Type B pancreatic cell (in vitro differentiated cells): ENCODE measurements at places on chromosomes 3 and 15.

GRCh38 chr15:29057856-29058255 lies 172.1 kb downstream of the APBA2 start:
- no peak for DNase-seq

GRCh38 chr3:43418601-43419272 lies 132.4 kb downstream of the SNRK start:
- no peak for DNase-seq

GRCh38 chr3:41477399-41478014 lies 278.2 kb downstream of the CTNNB1 start:
- no peak for DNase-seq

GRCh38 chr3:135756106-135756668 lies 209.3 kb upstream of the PPP2R3A start:
- no peak for DNase-seq

DNA sequence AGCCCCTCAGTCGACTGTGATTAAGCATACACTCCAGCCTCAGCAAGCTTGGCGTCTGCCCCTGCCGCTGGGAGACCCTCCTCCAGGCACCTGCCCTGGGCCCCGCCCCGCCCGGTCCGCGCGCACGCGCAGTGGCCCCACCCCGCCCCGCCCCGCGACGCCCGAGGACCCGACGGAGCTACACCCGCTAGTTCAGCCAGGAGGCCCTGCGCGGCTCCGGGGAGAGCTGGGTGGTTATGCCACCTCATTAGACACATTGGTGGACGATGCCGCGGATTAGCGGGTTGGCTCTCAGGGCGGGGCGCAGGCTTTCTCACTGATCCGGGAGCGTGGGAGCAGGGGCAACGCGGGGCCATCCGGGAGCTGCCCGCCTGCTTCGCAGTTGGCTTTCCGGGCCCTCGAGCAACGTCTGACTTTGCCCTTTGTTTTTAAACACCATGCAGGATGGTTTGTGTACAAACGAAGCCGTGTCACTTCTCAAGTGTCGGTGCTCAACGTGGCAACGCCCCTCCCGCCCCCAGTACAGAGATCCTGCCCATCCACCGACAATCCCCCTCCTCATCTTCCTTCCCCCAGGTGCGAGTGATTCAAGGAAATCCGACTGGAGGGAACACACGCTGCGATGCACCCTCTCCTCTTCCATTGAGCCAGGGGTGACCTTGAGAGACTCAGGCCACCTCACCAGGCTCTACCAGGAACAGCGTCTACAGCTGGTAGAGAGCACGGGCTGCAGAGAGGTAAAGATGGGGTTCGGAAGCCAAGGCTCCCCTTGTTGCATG lies 109.3 kb downstream of the SHQ1 start:
- no peak for DNase-seq

GRCh38 chr3:16255726-16256125 lies 9.0 kb downstream of the DPH3 start:
- DNase-seq = no peak

GRCh38 chr3:152252755-152253154 lies 16.0 kb upstream of the MBNL1 start:
- DNase-seq = no peak

DNA sequence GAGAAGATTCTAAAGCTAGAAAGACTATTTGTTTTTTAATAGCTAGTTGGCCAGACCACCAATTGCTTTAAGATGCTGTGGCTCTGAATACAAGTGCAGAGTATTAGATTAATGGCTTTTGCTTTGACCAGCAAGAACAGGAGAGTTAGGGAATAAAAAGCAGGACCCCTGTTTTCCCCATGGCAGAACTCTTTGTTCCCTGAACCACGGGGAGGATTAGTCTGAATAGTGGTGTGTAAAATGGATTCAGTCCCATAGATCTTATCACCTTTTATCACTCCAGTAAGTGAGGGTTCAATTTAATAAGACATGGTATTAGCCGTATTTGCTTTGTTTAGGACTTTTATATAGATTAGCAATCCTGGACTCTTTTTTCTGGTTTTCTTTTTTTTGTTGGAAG lies 562.6 kb upstream of the DPPA4 start:
- no peak for DNase-seq

DNA sequence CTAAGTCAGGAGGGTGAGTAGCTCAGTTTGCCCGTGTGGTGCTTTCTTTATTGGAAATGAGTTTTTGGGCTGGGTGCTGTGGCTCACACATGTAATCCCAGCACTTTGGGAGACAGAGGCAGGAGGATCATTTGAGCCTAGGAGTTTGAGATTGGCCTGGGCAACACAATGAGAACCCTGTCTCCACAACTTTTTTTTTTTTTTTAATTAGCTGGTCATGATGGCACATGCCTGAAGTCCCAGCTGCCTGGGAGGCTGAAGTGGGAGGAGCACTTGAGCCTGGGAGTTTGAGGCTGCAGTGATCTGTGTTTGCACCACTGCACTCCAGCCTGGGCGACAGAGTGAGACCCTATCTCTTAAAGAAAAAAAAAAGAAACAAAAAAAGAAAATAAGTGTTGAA lies 174.9 kb downstream of the NSMCE3 start:
- DNase-seq = no peak

DNA sequence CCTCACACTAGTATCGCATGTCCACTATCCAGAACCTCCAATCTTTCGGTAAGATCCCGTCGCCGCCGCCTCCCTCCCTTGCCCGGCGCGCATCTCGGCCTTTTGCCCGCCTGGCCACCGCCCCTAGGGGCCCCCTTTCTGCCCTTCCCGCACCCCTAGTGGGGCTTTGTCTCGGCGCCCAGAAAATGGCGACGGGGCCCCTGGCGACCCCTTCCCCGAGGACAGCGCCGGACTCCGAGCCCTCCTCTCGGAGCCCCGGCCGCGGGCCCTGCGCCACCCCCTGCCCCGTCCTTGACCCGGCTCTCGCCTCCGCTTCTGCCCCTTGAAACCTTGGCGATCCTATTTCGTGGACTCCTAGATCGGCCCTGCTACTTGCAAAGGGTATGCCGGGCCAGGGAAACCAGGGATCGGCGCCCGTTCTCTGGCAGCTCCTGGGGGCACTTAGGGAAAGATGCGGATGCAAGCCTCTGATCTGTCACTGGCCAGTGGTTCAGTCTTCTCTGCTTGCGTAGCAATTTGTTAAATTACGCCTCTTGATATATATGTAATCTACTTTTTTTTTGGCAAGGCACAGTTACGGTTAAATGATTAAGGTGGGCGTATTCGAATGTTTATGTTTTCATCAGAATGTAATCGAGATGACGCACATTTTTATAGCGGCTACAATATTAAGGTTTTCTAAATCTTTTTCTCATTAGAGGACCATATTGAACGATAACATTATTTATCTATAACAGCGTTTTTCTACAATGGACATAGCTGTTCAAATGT lies 603 bp downstream of the EIF1B start:
- peak; percentile 78 for DNase-seq

GRCh38 chr3:193241716-193242115 lies 694 bp downstream of the PLAAT1 start:
- no peak for DNase-seq

DNA sequence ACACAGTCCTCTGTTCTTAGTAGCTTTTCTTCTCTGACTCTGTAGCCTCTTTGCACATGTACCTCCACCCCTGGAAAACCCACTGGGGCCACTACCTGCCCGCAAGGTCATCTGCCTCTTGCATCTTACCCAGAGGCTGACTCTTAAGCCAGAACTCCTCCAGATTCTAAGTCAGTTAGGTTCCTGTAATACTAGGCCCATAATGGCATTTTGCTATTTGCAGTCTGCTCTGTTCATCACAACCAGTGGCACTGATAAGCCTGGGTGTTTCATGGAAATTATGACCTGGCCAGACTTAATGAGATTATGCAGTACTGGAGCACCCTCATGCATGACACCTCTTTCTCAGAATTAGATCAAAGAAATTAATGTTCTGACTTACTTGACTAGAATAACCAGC lies 31.7 kb upstream of the ATG7 start:
- no peak for DNase-seq

GRCh38 chr3:165753560-165753959 lies 83.7 kb downstream of the BCHE start:
- DNase-seq = no peak

DNA sequence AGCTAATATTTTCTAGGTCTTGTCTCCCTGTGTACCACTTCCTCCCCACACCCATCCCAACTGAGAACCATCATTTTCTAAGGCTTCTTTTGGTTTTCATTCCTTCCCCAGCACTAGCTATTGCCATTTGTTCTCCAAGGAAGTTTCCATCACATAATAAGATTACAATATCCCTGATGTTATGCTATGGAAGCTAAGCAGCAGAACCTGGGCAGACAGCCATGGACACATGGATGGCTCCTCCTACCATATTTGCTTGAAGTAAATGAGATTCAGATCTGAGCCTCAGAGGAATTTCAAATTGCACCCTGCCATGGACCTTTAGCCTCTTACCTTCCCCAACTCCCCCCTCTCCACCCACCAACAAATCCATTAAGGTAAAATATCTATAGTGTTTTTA lies 31.5 kb downstream of the GASK1A start:
- no peak for DNase-seq

DNA sequence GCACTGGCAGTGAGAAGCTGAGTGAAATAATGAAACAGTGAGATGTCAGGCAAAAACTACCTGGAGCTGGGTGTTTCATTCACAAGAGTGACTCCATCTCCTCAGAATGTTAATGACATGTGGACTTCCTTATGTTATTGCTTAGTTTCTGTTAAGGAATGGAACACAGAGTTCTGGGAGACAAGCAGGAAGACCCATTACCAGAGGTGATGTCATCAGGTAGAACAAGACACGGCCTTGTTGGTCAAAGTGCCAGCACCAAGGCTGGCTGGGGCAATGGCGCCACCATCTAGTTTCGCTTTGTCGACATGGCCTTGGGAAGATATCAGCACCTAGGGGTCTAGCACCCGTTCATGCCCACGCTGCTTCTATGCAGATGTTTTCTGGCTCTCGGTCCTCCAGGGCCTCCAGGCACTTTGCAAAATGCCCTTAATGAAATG lies 252.2 kb downstream of the FAM43A start:
- DNase-seq = no peak

- no peak for DNase-seq
Measured at GRCh38 chr3:117540597-117540996, 831.0 kb downstream of the TUSC7 start.

DNA sequence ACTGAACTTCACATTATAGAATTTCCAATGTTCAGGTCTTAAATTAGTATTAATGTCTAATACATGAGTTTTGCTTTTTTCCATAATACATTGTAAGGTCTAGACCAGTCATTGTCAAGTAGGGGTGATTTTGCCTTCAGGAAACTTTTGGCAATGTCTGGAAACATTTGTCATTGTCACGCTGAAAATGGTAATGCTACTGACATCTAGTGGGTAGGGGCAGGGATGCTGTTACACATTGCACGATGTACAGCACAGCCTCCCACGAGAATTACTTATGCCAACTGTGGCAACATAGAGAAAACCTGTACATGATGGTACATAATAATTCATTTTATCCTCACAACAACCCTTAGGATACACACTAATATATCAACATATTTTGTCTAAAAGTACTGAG lies 384.1 kb downstream of the CADM2 start:
- DNase-seq = no peak

GRCh38 chr3:52331091-52331490 lies 15.0 kb downstream of the DNAH1 start:
- no peak for DNase-seq

GRCh38 chr3:106068795-106069194 lies 200.0 kb upstream of the CBLB start:
- no peak for DNase-seq

- DNase-seq = no peak
Measured at GRCh38 chr3:153967260-153967659, 153.9 kb upstream of the ARHGEF26 start.

- DNase-seq = no peak
Measured at GRCh38 chr3:191100516-191100915, 98.5 kb upstream of the OSTN start.

GRCh38 chr3:39287216-39288164 lies 7.7 kb upstream of the CX3CR1 start:
- no peak for DNase-seq

DNA sequence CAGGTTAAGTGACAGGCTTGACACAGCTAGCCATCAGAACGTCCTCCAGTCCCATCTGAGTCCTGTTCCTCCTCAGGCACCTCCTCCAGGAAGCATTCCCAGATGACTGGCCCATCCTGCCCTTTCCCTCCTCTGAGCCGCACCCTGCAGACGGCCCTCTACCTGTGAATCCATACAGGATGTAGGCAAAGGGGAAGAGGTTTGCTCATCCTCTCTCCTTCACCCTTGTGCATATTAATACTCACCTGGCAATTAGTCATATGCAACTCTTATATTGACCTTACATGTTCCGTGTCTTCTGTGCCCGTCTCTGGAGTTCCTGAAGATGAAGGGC lies 61.9 kb downstream of the SMAD3 start:
- no peak for DNase-seq

DNA sequence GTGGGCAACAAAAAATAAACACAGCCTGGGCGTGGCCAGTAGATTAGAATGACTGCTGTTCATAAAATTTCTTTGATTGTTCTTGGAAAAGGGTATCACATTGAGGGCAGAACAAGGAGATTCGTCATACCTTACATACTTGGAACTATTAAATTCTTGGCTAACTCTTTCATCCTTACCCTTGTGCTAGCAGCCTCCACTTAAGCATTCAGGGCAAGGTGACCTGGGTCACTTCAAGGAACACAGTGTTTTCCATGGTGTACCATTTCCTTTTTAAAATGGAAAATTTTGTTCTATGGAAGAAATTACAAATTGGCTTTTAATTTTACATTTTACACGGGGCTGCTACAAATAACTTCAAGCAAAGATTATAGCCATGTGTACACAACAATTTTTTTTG lies 60.8 kb downstream of the MINDY4B start:
- no peak for DNase-seq

DNA sequence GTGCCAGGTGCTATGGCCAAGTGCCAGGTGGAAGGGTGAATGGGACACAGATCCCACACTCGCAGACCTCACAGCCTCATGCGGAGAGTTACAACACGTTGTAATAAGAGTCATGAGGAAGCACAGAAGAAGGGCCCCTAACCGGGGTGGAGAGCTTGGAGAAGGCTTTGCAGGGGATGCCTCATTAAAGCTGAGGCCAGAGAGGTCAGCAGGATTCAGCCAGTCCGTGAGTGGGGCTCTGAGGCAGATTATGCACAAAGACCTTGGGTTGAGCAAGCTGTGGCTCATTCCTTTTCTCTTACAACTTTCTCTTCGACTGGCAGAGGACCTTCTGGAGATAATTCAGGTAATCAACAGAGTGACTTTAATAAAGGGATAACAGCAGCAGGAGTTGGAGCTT lies 65.3 kb upstream of the SNRK start:
- DNase-seq = no peak

DNA sequence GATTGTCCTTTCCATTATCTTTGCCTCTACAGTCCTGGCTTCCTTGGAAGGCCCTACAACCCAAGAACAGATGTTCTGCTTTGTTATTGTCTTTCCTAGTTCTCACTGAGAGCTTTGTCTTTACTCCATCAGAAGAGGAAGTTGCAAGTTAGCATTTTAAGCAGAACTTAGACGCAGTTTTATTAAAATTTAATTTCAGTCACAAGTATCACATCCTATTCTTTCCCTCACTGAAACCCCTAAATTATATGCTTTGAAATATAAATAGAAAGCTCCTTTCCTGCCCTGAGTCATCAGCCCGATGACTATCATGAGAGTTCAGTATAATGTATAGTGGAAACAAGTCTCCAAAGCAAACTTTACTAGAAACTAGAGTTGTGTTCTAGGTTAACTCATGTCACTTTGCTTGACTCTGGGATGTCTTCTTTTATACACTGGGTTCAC lies 291.2 kb upstream of the RBMS3 start:
- no peak for DNase-seq
